NCI-H2081 (cell line): ENCODE measurements at places on chromosomes 1 and 21.

- DNase-seq: no peak
Measured at GRCh38 chr1:160167580-160167979, 16.2 kb downstream of the ATP1A4 start.

GRCh38 chr1:62271948-62272728 is 47.1 kb downstream of the KANK4 start:
- no peak for DNase-seq

DNA sequence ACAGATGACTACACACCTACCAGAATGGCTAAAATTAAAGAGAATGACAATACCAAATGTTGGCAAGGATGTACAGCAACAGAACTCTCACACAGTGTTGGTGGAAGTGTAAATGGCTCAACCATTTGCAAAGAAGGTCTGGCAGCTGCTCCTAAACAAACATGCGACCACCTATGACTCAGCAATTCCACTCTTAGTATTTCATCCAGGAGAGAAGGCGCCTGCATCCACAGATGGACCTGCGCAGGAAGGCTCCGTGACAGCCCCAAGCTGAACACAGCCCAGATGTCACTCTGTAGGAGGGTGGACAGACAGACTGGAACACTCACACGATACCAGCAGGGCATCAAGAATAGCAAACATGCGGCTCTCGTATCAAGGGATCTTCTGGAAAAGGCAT is 6.7 kb downstream of the PTTG1IP start:
- peak; percentile 39 for DNase-seq

DNA sequence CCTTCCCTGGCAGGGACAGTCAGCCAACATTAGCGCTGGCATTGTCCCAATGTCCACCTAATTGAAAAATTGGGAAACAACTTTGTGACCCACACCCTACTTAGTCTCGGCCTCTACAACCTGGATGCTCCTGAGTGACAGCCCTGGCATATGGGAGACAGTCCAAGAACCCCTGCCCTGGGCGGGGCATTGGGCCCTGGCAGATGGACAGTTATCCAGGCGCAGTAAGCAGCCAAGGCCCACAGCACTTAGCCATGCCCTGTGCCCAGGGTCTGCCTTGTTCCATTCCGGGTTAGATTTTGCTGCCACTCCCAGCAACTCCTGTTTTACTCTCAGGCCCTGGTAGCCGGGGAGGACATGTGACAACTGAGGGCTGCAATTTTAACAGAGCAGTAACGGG is 50.3 kb downstream of the NFASC start:
- DNase-seq: no peak

- peak; percentile 28 for DNase-seq
Measured at GRCh38 chr1:32702599-32703478, at the start of gene SYNC. SYNC (minus strand) TSS chr1:32702770; CDS start chr1:32702660, 110 bp downstream.

GRCh38 chr1:158814970-158815369 is 16.2 kb upstream of the MNDA start:
- no peak for DNase-seq

DNA sequence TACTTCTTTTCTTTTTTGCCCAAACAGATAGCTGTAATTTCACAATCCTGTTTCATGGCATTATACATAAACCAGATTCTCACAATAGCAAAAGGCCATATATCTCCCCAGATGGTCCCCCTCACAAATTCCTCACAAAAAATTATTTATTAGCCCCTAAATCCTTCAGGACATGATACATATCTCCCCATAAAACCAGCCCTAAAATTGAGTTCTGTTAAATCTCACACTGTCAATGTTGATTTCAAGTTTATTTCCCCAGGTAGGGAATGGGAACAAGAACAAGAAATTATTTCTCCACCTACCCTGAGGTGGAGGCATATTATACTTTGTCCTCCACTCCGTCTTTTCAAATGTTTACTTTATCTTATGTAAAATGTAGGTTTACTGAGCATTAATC is 163.4 kb upstream of the CHRM3 start:
- DNase-seq: no peak

- DNase-seq: no peak
Measured at GRCh38 chr1:79524126-79524525, 517.6 kb upstream of the ADGRL4 start.

DNA sequence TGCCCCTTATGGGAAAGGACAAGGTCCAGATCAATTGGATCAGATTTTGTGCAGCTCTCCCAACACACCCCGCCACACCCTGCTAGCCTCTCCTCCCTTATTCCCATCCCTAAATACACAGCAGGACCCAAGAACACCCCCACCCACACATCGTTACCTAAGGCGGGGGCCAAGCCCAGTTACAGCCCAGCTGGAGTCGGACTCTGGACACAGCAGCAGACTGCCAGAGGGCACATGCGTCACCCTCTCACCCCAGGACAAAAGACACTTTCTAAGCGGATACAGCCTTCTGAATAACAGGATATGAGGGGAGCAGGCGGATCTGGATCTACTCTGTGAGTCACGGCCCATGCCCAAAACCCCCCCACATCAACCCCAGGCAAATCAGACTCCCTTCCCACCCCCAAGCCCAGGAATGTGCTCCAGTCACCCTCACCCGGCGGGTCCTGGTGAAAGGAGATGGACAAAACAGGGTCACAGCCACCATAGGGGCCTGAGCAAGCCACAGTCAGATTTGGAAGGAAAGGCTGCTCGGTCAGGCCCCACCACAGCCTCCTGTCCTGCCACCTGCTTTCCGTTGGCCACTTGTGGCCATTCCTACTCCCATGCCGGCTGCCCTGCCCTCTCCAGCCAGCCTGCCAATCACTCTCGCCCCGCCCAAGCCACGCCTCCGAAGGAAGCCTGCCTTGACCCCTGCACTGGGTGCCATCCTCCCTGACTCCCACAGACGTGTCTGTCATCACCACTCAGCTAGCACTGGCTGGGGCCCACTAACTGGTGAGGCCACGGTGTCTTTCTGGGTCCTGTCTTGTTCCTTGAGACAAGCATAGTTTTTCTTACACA is 4.0 kb downstream of the S100A16 start:
- DNase-seq: no peak

GRCh38 chr1:212731630-212732029 is 32.0 kb upstream of the BATF3 start:
- DNase-seq: no peak

DNA sequence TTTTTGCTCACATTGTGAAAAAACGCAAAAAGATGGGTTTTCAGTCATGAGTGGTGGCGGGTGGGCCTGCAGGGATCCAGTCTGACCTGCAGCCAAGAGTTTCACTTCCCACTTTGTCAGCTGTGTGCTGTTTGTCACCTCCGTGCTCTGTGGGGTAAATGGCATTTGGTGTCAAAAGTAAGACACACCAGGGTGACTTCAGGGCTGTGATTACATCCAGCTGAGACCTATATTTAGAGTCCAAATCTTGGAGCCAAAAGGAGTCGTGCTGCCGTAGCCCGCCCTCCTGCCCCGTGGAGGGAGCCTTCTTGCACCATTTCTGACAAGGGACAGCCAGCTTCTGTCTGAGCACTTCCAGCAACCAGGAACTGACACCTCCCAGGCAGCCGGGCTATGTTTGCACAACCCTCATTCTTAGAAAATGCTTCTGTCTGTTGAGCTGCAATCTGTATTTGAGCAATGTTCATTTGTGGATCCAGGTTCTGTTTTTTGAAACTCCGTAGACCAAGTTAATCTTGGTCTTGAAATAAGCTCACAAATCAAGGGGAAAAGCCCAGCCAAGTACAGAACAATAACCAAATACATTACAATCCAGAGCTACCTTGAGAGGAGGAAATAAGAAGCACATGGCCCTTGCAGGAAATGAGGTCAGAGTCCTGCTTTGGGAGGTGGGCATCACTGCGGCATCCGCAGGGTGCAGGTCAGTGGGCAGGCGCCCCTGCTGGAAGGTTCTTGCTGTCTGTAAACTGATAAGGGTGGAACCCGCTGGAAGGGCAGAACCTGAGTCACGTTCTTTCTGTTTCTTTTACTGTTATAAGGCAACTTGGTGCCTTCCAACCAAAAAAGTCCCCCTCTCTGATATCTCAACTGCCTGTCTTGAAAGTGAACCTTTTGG is 14.4 kb downstream of the ABCG1 start:
- DNase-seq: peak; percentile 61

DNA sequence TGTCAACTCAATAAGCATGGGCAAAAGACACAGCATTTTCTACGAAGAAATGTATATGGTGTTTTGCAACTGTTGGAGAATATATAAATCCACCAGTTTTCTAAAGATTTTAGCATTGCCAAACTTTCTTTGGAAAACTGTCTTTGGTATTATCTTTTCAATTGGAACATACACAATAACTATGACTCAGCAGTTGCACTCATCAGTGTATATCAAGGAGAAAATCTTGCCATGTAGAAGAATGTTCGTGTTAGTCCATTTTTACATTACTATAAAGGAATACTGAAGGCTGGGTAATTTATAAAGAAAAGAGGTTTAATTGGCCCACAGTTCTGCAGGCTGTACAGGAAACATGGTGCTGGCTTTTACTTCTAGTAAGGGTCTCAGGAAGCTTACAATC is 41.1 kb downstream of the PRKAA2 start:
- no peak for DNase-seq

DNA sequence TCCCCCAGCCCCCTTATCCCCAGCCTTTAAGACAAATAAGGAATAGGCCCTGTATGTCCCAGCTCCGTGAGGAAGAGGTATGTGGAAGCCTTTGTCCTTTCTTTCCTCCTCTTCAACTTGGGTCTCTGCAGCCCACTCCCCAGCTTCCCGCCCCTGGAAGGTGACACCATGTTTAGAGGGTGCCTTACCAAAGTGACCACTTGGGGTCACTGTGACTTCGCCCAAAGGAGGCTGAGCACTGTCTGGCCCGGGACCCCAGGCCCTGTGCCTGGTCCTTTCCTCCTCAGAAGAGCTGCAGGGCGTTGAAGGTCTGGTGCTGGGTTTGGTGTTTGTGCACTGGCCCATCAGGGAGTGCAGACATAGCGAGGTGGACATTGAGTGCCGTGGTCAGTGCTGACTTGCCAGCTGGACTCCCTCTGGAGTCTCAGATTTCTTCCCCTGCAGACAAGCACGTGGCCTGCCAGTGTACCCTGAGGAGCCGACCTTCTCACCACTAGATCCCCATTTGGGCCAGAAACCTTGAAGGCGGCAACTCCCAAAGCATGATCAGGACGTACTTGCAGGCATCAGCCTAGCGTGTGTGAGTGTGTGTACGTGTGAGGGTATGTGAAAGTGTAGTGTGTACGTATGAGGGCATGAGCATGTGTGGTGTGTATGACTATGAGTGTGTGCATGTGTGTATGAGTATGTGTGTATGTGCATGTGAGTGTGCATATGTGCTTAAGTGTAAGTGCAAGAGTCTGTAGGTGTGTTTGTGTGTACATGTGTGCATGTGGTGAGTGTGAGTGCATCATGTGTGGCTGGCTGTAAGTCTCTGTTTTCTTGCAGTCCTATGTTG is 181.4 kb upstream of the KIAA0040 start:
- DNase-seq: peak; percentile 33

- no peak for DNase-seq
Measured at GRCh38 chr1:77310924-77311323, 29.1 kb downstream of the AK5 start.

- no peak for DNase-seq
Measured at GRCh38 chr1:175947771-175948170, 204.4 kb upstream of the TNR start.

DNA sequence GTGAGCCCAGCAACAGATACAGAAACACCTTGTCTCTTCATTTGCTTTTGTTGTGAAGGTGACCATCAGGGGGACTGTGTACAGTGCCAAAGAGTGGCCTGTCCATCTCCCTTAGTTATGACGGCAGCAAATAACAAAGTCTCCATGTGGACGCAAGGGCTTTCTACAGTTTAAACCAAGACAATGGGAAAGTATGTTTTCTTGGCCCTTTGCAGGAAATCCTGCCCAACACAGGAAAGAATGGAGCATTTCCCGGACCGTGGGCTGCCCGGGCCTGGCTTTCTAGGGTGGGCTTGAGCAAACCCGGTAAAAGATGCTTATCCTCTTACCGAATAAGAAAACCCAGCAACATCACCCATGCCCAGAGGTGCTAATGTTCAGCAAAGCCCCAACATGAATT is 87.3 kb downstream of the ZBTB18 start:
- no peak for DNase-seq
